Pons (tissue), 1 donor: ENCODE measurements at places on chromosomes 7 and 10.
A peak's percentile ranks its signal among the peaks of the same experiment; 100 is the strongest.

- DNase-seq, result no peak
These were observed 13.6 kb downstream of the WBP1L start for GRCh38 chr10:102757323-102757722.

DNA sequence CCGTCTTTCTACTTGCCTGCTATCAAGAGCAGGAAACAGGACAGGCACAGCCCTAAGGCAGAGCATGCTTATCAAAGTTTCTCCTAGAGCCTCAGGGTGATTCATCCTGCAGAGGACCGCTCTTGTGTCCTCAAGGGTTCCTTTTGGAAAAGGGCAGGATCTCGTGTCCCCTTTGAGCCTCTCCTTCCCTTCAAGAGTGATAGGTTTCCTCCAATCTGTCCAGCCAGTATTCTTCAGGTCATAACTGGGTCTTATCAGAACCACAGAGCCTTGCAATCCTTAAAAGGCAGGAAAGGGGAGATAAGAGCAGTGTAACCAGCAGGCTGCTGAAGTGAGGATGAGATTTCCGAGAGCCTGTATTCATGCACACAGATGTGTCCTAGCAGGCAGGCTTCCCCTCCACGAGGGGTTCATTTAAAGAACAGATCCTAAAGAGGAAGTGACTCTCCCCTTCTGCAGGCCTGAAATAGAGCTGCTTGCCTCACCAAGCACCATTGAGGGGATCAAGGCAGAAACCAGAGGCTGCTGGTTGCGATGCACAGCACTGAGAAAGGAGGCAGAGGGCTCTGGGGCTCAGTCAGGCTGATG, 90.5 kb upstream of the SVIL start:
- DNase-seq, result no peak

DNA sequence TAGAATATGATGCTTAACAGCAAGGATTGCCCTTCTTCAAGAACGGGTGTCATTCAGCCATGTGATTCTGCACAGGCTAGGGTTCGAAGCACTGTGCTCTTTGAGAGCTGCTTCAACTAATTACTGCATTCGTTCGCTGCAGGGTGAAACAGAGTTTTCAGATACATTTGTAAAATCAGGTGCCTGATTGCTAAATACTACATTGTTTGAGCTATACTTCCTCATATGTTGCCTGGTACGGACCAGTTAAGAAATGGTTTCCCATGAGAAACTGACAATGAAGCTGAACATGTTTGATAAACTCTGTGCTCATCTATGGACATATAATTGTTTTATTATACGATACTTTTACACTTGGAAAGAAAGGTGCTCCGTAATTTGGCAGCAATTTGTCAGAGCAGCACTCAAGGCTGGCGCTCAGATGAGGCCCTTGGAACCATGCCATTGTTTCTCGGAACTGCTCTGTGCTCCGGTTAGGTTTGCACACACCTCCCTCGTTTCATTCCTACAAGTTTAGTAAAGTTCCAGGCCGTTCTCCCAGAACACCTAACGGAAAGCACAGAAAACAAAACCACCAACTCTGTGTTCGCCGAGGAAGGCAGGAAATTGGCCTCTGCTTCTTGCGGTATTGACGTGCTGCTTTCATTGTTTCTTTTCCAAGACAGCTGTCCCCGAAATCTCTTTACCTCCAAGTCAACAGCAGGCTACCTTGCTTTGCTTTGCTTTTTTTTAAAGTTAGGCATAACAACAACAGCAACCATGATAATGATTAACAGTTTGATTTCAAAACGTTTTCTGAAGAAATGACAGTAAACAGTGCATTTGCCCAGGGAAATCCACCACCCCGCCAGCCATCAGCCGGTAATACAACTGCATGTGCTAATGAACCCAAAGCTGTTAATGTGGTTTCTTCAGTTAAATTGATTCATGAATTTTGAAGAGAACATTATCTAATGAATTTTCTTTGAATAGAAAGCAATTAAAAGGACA, 206.9 kb downstream of the EBF3 start:
- no peak for DNase-seq

DNA sequence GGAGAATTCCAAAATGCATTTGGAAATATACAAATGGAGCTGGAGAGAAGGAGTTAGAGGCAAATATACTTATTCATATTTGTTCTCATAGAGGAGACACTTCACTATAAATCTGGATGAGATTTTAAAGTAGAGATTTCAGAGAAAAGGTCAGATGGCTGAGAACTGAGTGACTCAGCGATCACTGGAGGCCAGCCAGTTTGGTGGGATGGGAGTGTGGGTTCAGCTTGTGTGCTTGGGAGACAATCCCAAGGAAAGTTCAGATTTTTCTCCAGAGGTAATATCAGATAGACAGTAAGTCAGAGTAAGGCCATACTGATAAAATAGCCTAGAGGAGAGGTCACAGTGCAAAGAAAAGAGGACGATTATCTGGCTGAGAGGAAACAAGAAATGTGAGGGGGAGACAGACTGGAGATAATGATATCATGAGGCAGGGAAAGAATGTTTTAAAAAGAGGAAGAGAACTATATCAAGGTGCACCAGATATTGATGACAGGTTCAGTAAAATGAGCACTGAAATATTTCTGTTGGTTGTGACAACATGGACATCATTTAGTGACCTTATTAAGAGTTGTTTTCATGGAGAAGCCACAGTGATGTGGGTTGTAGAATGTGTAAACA, 67.0 kb downstream of the MDFIC start:
- DNase-seq, result no peak

- no peak for DNase-seq
These were observed 51.8 kb upstream of the PARD3 start for GRCh38 chr10:34866848-34867247.

DNA sequence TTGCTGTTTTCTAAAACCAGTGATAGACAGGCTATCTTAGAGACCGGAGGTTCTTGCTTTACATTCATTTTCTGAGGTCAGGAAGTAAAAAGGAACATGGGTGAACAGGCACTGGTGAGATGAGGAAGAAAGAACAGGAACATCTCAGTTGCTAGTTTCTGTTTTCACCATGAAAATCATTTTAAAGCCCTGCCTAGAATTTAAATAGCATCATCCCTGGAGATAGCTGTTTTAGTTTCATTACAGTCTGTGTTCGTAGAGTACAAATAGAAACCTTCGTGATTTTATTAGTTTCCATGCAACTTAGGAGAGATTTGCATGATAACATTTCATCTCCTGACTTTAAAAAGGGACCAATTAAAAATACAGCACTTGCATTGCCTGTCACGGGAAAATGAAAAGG, 14.7 kb downstream of the KCNMA1 start:
- DNase-seq, result peak; percentile 80

- DNase-seq, result no peak
These were observed 262.3 kb upstream of the KLF14 start for GRCh38 chr7:130996205-130996832.

GRCh38 chr7:70193514-70193913, 595.2 kb downstream of the AUTS2 start:
- peak; percentile 13 for DNase-seq

DNA sequence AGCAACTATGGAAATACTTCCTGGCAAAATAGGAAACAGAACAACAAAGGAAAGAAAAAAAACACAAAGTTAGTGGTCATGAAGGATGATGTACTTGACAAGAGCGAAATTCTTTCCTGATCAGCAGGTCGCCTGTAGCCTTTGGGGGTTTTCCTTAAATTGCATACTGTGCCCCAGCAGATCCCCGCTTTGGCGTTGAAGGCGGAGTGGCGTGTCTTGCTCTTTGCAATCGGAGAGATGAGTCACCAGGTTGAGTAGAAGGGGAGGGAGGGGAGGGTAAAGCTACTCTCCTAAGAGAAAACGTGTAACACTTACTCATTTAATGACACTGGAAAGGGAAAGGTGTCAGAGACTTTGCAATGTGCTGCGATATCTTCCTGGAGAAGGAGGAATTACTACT, 587.2 kb downstream of the SORCS1 start:
- DNase-seq, result no peak

DNA sequence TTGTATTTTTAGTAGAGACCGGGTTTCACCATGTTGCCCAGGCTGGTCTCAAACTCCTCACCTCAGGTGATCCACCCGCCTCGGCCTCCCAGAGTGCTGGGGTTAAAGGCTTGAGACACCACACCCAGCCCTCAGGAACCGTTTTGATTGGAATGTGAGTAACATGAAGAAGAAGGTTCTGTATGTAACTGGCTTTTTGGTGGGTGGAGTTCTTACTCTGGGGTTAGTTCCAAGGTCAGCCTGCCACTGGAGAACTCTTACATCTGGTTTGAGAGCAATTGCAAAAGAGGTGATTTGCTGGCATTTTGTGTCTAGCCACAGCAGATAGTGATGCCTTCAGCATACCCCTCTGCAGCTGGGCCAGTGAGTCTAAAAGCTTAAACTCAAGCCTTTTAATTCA, 457.8 kb upstream of the VSTM2A start:
- DNase-seq, result no peak

GRCh38 chr10:21650353-21650752, 116.3 kb downstream of the MLLT10 start:
- DNase-seq, result no peak

DNA sequence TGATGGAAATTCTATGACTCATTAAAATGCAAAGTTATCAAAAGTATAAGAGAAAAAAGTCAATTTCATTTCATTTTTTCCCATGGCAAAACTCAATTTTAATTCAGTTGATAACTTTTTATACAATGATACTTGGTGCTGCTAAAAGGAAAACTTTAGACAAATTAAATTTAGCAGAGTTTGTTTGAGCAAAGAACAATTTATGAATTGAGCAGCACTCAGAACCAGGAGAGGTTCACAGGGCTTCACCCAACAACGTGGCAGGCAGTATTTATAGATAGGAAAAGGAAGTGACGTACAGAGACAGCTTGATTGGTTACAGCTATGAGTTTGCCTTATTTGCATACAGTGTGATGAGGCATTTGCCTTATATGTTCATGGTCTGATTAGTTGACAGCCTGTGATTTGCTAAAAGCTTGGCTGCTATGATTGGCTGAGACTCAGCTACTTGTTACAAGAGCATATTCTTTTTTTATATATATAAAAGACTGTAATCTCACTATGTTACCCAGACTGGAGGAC, 157.2 kb upstream of the CELF2 start:
- no peak for DNase-seq

GRCh38 chr10:122462533-122463465, 1.4 kb downstream of the HTRA1 start:
- no peak for DNase-seq

DNA sequence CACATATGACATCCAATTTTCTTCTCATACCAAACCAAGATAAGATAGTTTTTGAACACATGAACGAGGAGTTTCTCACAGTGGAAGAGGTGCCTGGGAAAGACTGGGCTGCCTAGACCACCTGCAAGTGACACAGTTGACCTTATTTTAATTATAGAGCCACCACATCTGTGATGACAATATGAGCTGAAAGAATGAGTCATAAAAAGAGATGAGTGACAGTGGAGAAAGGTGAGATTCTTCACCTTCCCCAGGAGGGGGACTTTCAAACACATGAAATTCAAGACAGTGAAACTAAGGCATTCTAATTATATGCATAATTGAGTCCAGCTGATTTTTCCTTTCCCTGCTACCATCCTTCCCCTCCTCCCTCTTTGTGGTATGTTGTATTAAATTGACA, 475.5 kb downstream of the NXPH1 start:
- no peak for DNase-seq

DNA sequence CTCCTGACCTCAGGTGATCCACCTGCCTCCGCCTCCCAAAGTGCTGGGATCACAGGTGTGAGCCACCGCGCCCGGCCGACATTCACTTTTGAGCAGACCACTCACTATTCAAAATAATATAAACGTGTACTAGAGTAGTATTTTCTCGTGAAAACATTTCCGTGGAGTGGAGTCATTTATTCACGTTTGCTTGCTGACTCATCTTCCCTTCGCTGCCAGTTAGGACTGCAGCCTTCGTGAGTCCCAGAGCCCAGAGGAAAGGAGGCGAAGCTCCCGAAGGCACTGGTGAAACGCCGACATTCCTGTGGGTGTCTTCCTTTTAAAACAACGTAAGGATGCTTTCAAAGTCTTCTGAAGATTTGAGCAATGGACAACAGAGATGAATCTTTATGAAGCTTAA, 10.9 kb upstream of the INPP5A start:
- DNase-seq, result no peak

- DNase-seq, result no peak
These were observed 58.6 kb upstream of the ARID5B start for GRCh38 chr10:61842755-61843497.

DNA sequence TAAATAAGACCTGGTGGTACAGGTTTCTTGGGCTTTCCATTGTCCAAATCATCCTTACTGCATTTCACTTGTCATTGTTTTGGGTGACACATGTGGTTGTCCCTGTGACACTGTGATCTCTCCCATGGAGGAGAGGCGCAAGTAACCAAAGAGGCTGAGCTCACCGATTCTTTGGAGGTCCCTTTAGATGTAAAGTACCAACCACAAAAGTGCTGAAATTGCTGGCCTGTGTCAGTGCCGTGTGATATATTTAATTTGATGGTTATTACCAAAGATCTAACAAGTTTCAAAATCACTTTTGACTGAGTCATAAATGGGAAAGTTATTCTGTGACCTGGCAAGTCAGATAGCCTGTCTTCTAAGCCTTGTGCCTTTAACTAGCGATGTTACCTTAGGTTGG, 19.4 kb downstream of the MCM10 start:
- no peak for DNase-seq
